ENCODE measurements at places on chromosomes 3 and 15.

- peak; percentile 15 for DNase-seq
Observed at GRCh38 chr3:32359766-32360492, 31.7 kb upstream of the CMTM7 start.

DNA sequence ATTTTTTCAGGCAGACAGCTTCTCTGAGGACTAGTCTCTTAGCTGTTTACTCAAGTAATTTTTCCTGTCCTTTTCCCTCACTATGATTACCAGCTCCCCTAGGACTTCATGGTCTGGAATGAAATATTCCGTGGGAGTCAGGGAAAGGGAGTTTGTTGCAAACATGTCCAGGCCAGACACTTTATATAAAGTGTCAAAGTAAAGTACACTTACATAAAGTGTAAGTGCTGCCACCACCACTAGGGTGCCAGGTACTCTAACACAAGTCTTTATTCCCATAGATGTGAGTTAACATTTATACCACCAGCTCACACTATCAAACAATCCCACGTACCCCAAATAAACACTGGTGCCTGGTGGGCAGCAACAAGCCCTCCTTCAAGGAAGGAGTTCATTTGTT is 179.8 kb downstream of the SNRPN start:
- no peak for DNase-seq

- DNase-seq = no peak
Observed at GRCh38 chr15:55253580-55253979, 36.0 kb downstream of the RAB27A start.

DNA sequence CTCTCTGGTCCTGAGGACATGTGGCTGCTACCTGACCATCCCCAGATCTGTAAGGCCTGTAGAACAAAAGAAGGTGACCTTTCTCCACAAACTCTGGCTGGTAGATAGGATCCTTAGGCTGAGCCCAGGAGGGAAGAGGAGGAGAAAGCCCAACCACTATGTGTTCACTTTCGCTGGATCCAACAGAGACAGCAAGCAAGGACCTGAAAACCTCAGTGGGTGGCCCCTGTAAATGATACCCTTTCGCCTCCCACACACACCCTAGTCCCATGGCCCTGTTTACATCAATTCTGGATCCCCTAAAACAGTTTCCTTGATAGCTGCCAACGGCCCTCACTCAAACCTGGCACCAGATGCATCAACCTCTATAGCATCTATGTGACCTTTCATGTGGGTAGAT is 22.4 kb downstream of the CCDC12 start:
- no peak for DNase-seq

Data from A549 (cell line).